Fibroblast of mammary gland (primary cell): ENCODE measurements at places on chromosomes 11 and 22.
A peak's percentile ranks its signal among the peaks of the same experiment; 100 is the strongest.

DNA sequence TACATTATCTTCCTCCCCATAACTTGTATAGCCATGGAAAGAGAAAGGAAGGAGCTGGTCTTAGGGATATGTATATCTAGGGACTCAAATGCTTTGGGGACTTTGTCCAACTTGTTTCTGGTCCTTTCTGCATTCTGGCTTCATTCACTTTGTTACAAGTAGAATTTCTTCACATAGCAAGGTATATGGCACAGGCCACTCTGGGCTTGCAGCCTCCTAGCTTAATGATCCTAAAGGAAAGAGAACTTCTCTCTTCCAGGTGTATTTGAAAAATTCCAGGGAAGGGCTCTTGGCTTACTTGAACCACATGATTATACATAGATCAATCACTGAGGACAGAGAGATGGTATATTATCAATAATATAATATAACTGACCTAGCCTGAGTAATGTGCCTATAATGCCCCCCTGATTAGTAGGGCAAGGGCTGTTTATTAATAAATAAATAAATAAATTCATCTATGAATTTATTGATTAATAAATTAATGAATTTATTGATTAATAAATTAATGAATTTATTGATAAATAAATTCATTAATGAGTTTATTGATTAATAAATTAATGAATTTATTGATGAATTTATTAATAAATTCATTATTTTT lies 48.2 kb upstream of the CEP295 start:
- no peak for DNase-seq

- DNase-seq: no peak
Observed at GRCh38 chr22:43424666-43425630, 13.1 kb downstream of the MPPED1 start.

GRCh38 chr11:12917822-12918221 lies 91.3 kb upstream of the RASSF10 start:
- DNase-seq: no peak

- no peak for DNase-seq
Observed at GRCh38 chr11:57530215-57530595, 349 bp downstream of the TIMM10 start.

- DNase-seq: no peak
Observed at GRCh38 chr22:24567668-24568067, 11.9 kb downstream of the SNRPD3 start.

GRCh38 chr11:102495161-102496042 lies 35.1 kb downstream of the MMP7 start:
- peak; percentile 91 for DNase-seq

GRCh38 chr22:46083383-46084350 lies 66.7 kb upstream of the PPARA start:
- DNase-seq: no peak

GRCh38 chr22:49203859-49204598 lies 623.6 kb downstream of the BRD1 start:
- no peak for DNase-seq

DNA sequence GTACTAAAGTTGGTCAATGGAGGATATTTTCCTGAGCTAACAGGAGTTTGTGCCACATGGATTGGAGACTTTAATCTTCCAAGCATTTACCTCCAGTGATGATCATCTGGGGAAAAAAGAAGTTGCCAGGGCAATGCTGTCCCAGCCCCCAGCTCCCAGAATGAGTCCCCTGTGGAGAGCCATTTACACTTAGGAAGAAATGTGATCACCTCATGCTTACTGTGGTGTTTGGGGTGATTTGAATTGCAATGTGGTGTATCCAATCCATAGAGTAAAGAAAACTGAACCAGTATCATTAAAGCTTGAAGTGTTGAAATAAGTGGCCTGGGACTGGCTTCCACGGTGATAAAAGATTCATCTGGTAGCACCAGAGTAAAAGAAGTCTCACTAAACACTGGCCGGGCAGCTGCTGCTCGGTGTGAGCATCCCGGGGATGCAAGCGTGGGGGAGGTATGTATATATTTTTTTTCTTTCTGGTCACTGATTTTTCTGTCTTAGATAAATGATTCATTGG lies 117.2 kb upstream of the NTM start:
- no peak for DNase-seq

DNA sequence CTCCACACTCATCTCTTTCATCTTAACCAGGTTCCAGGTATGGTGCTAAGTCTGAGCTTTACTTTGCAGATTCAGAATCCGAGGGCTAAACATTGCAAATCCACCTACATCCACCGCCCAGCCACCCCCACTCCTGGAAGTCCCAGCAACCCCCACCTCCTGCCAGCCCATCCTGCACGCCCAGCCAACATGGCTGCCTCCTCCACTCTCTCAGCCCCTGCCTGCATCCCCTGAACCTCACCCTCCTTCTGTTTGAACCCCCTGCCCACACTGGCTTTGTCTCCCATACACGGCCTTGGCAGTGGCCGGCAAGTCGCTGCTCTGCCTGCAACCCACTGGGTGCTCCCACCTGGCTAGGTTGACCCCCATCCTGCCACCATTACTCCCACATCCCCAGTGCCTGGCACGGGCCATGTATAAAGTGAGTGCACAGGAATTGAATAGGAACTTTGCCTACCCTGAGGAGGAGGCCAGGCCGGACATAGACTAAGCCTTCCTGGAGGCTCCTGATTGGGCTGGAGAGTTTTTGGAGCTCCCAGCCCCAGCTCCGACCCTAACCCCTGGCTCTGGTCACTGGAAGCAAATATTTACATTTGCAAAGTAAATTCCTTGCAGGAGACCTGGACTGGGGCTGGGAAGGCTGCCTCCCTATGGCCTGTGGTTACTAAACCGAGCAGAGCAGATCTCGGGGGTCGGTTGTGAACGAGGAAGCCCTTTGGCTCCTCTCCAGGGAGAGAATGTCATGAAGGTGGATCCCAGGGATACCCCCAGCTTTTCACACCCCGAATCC lies 14.4 kb downstream of the EMID1 start:
- DNase-seq: no peak

- no peak for DNase-seq
Observed at GRCh38 chr11:31997955-31998354, 92.9 kb upstream of the RCN1 start.

- DNase-seq: peak; percentile 78
Observed at GRCh38 chr11:19777377-19778102, 64.9 kb downstream of the NAV2 start.

GRCh38 chr11:92775003-92775676 lies 194.3 kb upstream of the MTNR1B start:
- DNase-seq: no peak

DNA sequence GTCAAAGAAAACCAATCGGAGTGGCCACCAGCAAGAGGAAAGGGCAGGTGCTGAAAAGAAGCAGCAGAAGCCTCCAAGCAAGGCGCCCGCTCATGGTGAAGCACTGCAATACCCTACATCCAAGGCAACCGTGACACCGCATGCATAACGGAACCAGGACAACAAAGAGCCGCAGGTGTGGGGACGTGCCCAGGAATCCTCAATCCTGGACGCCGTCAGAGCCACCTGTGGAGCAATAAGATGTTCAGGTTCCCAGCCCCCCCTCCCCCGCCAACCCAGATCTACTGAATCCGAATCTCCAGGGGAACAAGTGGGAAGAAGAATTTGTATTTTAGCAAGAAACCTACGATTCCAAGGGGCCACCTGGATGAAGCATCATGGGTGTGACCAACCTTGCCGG lies 70.8 kb downstream of the SHANK2 start:
- DNase-seq: no peak

DNA sequence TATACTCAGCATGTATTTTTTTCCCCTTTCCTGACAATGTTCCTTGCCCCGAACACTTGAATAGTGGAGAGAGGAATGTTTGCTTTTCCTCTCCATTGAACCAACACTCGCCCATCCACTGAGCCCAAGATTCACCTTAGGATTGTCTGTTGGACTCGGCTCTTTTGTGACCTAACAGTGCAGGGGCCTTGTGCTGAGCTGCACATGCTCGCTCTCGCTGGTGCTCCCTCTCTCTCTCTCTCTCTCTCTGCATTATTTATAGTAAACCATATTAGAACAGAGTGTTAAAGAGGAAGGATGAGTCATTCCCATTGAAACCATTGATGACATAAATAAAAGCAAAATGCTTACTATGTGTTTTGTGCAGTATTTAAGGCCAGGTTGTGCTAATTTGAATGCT lies 20.7 kb downstream of the ZBTB16 start:
- peak; percentile 87 for DNase-seq

- DNase-seq: no peak
Observed at GRCh38 chr11:74730571-74731260, 510 bp downstream of the CHRDL2 start.

DNA sequence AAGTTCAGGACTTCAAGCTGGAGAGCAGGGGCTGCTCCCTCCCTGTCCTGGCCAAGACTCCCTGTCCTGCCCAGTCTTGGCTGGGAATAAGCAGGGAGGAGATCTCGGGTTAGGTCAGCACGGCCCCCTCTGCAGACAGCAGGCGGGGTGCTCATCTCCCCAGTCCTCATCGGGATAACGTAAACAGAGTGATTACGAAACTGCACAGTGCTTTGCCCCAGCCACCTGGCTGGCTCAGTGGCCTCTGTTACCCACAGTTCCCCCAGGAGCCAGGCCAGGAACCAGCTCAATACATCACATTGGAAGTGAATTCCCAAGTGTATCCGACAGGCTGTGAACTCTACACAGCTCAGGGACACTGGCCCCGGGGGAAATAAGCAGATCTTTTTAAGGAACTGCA lies 42.7 kb upstream of the KCNJ11 start:
- peak; percentile 2 for DNase-seq

DNA sequence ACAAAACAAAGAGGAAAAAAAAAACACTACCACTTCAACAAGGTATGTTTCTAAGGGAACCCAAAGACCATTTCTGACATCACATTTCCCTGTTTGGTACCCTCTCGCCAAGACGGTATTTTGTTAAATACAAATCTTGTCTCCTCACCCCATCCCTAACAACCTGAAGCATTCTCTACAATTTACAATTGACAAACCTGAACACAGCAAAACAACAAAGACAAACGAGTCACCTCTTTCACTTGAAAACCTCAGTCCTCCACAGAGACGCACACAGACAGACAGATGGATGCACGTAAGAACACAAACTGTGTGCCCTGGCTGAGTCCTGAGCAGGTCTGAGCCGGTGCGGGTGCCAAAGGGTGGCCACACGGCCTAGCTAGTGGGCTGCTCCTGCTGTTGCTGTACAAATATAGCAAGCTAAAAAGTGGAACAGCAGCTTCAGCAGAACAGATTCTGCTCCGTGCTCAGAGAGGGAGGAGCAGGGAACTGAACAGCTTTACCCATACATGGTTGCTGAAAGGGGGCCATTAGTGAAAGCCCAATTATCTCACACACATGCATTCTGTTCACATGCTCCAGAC lies 28.5 kb downstream of the CELF1 start:
- DNase-seq: peak; percentile 34

DNA sequence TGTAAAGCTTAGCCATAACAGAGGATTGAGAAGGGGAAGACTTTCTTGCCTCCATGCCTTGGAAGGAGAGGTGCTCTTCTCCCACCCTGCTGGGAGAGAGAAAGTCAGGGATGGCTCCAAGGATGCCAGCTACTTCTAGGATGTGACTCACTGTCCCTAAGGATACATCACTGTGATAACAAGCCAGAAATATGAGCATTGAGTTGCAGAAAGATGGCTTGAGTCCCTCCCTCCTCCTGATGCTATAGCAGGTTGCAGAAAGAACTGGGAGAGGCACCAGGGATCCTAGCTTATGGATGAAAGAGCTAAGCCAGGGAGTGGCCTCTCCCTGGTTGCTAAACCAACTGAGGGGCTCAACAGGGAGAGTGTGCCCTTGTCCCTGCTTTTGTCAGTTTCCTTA lies 27.8 kb upstream of the FJX1 start:
- DNase-seq: peak; percentile 74

DNA sequence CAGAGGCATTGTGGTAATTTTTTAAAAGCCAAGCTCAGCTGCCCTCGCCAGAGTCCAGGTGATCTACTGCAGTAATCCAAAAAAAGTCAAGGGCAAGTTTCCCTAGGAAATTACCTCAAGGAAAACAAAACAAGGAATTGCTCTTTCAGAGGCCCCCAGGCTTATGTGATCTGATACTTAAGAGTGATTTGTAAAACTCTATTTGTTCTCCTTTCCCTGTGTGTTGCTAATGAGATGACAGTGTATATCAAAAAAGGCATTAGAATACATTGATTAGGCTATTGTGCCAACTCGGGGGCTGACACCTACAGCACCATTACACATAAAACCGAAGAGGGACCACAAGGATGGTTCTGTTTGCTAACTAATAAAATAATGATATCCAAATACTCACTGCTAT lies 44.5 kb upstream of the CHRM4 start:
- no peak for DNase-seq

DNA sequence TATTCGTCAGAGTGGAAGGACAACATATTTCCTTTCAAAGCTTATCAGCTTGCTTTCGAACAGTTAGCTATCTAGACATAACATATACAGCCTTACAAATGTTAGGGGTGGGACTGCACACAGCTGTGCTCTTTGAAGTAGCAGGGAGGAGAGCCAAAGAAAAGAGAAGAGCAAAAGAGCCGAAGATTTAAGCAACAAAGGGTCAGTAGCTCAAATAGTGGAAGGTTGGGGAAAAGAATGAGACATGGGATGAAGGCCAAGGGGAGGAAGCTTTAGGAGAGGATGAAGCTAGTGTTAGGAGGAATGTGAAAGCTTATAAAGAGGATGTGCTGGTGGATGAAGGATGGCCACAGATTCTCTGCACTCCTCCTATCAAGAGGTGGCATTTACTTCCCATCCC lies 31.8 kb upstream of the IGSF22 start:
- DNase-seq: no peak

DNA sequence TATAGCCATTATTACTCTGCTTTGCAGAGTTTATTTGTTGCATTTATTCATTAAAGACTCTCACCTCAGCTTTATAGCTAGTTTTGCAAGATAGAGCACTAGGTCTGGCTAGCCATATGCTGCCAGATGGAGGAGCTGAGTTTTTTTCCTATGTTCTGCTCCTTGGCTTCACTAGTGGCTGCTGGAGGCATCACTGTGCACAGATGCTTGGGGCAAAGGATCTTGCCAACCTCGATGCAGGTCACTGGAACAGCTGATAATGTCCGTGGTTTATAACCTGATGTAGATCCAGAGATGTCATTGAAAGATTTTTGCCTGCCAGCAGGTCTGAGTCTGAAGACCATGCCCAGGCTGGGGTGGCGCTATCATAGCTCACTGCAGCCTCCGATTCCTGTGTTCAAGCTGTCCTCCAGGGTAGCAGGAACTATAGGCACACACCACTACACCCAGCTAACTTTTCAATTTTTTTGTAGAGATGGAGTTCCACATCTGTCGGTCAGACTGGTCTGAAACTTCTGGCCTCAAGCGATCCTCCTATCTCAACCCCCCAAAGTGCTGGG lies 63.2 kb downstream of the PACS1 start:
- no peak for DNase-seq

DNA sequence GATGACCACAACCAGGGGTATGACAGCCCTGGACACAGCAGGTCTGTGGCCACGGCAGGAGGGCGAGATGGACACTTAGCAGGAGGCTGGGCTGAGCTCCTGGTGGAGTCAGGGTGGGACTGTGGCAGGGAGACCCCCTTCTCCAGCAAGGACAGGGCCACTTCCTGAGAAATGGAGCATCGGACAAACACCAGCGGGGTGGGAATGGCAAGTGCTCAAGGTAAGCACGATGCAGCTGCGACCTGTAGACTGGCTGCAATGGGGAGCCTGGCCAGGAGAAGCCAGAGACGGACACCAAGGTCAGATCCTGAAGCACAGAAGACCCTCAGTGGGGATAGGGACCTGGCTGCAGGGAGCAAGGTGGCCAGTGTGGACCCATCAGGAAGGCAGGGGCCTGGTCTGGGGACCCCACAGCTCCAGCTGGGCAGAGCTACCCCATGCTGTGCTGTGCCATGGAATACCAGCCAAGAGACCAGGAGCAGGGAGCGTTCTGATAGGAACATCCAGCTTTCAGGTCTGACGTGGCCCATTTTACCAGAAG lies 29.2 kb downstream of the RSPH14 start:
- no peak for DNase-seq

GRCh38 chr11:2306877-2307500 lies 5.2 kb downstream of the TSPAN32 start:
- peak; percentile 69 for DNase-seq
